ENCODE measurements at places on chromosomes 6 and 20.

DNA sequence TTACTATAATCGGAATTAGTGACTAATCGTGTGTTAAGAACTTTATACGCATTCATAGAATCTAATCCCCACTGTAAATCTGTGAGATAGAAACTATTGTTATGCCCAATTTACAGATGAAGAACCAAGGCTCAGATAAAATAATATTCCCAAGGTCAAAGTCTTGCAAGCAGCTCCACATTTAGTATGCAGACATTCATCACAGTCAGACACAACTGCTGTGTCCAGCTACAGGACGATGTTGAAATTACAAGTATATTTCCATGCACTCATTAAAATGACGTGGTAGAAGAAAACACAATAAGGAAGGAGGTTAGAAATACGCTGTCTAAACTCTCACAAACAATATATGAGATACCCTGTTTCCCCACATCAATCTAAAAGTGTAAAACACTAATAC is 82.5 kb downstream of the PREX1 start:
- DNase-seq = no peak

- no peak for DNase-seq
Observed at GRCh38 chr6:81966968-81967367, 214.5 kb upstream of the TENT5A start.

- DNase-seq = no peak
Observed at GRCh38 chr6:51398064-51398705, 579.5 kb downstream of the TFAP2B start.

DNA sequence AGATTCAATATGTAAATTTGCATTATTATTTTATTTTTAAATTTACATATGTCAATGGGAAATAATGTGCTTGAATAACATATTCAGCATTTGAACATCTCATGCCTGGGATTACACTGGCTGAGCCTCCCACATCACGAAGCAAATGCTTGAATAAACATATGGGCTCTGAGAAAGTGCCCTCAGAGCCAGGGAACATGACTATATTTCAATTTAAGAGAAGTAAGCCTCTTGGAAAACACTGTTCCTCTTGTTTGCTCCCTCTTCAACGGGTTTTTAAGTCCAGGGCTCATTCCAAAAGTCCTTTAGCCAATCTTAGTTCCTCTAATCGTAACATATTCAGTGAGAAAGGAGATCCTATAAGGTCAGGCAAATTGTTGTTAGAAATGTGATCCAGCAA is 122.0 kb downstream of the GMPR start:
- DNase-seq = no peak

DNA sequence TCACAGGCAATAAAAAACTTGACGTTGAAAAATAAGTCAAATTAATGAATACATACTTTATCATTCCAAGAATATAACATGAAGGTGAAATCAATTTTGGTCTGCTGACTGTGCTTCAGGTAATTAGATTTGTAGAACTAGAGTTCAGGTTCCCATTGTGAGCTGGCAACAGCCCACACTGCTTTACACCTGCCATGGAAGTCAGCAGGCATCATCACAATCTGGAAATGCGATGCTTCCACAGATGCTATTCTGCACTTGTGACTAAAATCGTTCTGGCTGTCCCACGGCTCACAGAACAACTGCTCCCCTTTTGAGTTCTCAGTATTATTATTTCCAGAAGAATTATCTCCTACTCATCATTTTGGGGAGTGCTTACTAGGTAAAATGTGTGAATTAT is 62.6 kb upstream of the THEMIS start:
- DNase-seq = no peak

DNA sequence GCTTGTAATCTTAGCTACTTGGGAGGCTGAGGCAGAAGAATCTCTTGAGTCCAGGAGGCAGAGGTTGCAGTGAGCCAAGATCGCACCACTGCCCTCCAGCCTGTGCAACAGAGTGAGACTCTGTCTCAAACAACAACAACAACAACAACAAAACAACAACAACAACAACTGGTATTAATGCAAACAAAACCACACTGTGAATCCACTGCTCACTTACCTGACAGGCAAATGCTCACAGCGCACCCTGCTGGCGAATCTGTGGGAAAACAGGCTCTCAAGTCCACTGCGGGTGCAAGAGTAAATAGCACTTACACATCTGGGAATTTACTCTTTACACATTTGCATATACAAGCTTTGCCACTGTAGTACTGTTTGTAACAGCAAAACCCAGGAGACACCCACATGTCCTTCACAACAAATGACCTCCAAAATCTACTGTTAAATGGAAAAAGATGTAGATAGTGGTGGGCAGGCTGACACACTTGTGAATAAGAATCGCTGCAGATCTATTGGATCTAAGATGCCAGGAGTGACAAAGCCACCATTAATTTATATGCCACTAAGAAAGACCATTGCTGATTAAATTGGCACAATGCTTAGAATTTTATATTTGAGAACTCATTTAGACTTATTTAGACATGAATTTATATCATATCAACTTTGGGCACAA is 29.3 kb downstream of the NSFL1C start:
- peak; percentile 79 for DNase-seq

DNA sequence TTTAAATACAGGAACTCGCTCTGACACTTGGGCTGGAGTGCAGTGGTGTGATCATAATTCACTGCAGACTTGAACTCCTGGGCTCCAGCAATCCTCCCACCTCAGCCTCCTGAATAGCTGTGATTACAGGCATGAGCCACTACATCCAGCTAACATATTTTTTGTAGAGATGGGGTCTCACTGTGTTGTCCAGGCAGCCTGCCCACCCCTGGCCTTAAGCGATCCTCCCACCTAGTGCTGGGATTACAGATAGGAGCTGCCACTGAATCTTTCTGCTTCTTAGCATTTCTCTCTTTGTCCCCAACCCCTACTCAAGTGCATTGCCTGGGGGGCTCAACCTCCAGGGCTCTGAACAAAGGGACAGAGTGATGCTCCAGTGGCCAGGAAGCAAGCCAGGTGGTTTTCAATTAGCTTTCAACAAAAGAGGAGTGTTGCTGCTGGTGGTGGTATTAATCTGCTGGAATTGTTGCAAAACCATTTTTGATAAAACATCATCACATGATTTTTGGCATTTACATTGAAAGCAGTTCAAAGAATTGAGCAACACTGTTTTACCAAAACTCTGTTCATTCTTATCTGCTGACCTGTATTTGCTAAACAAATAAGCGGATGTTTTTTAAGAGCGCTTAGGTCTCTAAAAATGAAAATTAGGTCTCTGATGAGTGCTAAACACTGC is 40.4 kb upstream of the BPIFA2 start:
- no peak for DNase-seq

- DNase-seq = no peak
Observed at GRCh38 chr20:24332956-24333355, 136.5 kb upstream of the SYNDIG1 start.

GRCh38 chr6:125631165-125631564 is 118.3 kb upstream of the HEY2 start:
- DNase-seq = no peak

DNA sequence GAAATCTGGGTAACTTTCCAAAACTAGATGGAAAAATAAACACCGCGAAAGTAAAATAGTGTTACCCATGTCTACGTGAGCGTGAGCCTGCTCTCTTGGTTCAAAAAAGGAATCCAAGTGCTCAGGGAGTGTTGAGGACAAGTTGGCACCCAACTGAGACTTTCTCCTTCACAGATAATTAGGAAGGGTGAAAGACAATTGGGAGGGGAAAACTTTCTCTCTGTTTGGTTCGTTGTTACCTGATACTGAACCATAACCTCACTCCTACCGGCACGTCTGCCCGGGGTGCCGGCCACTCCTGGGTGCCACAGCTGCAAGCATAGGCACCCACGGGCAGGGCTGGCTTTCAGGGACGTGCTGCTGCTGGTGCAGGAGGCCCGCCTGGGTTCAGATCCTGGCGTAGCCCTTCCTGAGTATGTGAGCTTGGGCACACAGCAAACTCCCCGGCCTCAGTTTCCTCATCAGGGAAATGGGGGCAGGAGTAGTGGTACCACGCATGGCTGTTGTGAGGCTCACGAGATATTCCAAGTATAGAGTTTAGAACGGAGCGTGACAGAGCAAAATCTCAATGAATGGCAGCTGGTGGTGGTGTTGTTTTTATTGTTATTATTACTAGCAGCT is 38.2 kb upstream of the PMEPA1 start:
- DNase-seq = no peak

DNA sequence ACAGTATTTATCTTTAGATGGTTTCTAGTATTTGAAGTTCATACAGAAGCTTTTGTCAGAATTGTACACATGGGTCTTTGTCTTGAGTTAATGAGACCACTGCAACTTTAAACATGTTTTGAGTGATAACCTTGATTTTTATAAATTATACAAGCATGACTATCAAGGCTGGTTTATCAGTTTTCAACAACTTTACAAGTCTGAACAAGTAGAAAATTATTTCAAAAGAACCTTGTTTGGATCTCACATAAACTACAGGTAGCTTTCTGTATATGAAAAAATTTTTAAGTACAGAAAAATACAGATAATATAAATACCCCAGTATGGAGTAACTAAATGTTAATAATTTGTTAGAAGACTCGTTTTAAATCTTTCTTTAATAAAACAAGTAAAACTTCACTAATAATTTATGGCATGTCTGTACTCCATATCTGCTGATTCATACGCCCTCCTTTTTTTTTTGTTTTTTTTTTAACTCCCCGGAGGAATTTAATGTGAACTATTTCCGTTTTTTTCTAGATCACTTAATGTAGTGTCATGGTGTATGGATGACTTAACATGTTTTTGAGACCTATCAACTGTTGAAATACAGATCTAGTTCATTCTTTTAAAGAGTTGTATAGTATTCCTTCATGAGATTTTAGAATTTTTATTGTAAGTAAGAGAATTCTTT is 18.3 kb downstream of the VAPB start:
- DNase-seq = no peak

DNA sequence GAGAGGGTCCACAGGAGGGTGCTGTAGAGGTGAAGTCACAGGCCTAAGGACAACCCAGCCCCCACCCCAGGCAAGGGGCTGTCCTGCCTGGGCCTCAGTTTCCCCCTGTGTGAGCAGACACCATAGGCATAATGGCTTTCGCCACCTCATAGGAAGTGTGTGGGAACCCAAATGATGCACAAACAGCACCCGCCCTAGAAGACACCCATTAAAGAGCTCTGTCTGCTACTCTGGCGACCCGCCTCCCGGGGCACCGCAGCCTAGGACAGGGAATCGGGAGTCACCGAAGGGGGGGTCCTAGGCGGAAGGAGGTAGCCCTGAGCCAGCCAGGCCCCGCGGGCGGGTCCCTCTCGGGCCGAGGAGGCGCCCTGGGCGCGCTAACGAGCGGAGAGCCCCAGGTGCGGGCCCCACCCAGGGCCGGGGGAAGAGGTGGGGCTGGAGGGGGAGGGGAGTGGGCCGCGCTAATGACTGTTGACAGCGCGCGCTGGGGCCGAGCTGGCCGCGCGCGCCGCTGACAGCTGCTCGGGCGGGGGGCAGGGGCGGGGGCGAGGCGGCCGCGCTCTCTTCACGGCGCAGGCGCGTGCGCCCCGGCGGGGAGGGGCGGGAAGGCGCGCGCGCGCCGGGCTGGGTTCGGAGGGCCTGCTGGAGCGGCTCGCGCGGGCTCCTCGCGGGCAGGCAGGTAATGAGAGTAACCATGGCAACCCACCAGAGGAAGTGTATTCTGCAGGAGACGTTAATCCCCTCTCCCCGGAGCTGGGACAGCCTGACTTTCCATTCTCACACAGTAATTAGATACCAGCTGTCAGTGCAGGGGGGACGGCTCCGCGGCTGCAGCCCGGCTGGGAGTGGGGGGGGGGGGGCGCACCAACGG is 48.9 kb downstream of the NOL4L start:
- DNase-seq = peak; percentile 88

DNA sequence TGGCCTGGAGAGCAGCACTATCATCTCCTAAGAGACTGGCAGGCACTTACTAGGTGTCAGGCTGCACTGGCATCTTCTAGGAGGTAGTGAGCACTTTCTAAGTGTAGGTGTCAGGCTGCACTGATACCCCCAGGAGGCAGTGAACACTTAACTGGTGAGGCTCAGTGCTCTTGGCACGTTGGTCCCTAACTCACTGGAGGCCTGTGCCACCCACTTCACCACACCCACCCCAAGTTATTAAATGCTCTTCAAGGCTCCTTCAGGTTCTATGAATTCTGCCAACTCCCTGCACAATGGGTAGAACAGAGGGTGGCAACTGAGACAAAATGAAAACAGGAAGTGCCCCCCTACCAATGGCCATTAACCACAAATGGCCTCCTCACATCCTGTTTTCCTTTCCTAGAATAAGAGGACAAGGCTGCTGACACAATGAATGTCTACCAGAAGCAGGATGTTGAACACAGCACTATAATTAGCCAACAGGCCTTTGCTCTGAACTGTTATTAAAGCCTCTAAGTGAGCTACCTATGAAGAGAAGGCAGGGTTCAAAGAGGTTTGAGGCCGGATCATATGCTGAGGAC is 29.4 kb downstream of the NCOA5 start:
- DNase-seq = peak; percentile 23

GRCh38 chr6:925656-926213 is 232.8 kb upstream of the EXOC2 start:
- no peak for DNase-seq

GRCh38 chr6:132964101-132964867 is 149.9 kb downstream of the RPS12 start:
- no peak for DNase-seq

DNA sequence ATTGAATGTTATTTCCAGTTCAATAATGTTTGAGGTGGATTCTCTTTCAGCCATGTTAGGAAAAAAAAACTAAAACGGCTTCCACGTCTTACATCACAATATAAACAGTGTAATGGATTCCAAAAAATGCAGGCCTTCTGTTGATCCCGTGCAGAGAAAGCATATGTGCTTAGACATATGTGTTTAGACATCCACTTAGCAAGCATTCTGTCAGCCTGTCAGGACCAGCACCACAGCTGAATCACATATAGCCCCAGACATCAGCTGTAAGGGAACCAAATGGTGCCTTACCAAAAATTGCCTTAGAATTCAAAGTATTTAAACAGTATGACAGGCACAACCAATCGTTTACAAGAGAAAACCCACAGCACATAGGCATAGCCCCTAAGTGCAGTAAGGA is 304.9 kb downstream of the EYA4 start:
- DNase-seq = no peak

- no peak for DNase-seq
Observed at GRCh38 chr20:21433329-21433890, 36.1 kb upstream of the NKX2-4 start.

DNA sequence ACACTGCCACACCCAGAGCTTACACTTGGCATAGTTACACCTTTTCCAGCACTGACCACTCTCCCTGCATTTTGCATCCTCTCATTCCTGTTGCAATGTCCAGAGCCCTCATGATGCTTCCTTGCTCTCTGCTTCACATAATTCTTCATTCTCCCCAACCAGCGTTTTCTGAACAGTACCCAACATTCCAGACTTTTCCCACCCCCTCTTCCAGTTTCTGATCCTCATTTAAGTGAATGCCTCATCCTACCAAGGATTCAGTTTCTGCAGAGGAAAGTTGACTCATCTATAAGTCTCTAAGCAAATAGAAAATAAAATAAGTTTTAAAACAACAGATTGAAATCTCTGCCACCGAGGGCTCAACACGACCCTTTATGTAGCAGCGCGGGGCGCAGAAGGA is 321.3 kb upstream of the TCF21 start:
- DNase-seq = no peak
